GF-D8 (cell line): ENCODE measurements at places on chromosomes 13 and 19.

DNA sequence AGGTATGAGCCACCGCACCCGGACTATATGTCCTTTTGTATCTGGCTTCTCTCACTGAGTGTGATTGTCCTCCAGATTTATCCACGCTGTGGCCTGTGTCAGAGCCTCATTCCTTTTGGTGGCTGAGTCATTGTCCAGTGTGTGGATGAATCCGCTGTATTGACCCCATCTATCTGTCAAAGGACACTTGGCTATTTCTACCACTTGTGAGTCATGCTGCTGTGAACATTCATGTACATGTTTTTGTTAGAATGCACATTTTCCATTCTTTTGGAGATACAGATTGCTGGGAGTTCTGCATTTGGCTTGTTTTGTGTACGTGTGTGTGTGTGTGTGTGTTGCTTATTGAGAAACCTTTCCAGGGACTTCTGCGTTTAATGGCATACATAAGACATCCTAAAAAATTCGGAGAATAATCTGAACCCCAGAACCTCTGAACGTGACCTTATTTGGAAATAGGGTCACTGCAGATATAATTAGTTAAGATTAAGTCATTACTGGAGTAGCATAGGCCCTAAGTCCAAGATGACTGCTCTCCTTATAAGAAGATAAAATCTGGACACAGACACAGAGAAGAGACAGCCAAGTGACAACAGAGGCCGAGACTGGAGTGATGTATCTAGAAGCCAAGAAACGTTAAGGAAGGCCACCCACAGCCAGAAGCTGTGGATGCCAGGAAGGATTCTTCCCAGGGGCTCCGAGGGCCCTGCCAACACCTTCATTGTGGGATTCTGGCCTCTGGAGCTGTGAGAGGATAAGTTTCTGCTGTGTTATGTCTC, 4.9 kb upstream of the GIPC3 start:
- DNase-seq: no peak

DNA sequence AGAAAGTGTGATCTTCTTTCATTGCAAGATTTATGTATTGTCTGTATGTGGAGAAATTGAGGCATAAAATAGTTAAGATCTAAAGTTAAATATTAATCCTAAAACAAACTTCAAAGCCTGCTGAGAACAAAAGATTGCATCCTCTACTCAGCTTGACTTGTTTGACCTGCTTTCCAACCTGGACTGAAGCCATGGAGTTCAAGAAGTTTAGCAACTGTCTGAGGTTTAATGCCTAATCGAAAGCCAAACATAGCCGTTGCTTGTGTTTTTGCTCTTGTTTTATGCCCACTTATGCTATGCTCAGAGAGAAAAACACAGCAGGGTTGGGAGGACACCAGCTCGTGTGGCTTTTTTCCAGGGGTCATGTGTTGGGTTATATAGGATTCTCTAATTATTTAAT, 135.6 kb downstream of the NUFIP1 start:
- DNase-seq: no peak

DNA sequence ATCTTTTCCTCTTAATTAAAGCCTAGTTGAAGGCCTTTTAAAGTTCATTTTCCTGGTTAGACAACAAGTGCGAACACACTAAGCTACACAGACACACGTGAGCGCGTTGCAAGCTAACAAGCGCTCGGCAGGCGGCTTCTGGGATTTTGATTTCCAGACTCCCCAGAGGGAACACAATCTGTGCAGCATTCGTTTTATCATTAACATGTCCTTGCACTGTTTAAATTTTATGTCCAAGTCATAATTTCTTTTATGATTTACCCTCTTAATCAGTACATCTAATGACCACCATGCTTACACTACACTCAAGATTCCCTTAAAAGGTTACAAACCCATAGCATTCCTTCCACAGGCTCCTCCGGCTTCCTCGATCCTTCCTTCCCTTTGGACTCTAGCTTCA, 16.8 kb downstream of the COL4A1 start:
- DNase-seq: no peak

DNA sequence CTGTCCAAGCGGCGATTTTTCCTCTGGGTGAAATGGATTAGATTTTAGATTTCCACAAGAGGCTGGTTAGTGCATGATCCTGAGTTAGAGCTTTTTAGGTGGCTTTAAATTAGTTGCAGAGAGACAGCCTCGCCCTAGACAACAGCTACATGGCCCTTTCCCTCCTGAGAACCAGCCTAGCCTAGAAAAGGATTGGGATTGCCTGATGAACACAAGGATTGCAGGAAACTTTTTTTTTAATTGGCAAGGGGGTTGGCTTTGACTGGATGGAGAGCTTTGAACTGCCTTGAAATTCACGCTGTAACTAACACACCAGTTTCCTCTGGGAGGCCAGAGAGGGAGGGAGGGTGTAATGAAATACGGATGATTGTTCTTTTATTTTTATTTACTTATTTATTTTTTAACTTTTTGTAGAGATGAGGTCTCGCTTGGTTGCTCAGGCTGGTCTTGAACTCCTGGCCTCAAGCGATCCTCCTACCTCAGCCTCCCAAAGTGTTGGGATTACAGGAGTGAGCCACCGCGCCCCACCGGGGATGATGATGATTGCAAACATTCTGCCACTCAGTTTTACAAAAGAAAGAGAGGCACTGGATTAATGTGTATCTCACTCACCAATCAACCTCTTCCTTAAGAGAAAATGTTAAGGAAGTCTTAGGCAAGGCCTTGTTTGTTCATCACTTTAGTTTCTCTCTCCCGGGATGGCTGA, 1.9 kb downstream of the LDLR start:
- DNase-seq: no peak

- DNase-seq: peak; percentile 71
Observed at GRCh38 chr19:33280351-33280921, 21.9 kb downstream of the CEBPA start.

DNA sequence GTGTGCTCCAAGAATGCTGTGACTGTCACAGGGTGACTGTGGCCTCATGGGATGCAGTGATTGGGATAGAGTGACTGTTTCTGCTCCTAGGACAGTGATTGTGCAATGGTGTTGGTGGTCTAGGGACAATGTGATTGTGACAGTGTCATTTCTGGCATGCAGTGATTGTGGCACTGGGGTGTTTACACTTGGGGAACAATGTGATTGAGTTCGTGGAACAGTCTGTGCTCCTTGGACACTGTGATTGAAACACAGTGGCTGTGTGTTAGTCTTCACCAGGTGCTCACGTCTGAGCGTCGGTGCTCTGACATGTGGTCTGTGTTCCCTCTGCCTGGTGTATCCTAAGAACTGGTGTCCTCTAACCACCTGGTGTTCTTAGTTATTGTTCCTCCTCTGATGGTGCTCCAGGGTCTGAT, 1.7 kb downstream of the PDE4A start:
- no peak for DNase-seq

- no peak for DNase-seq
Observed at GRCh38 chr13:75801388-75801945, 165.3 kb downstream of the LMO7 start.

DNA sequence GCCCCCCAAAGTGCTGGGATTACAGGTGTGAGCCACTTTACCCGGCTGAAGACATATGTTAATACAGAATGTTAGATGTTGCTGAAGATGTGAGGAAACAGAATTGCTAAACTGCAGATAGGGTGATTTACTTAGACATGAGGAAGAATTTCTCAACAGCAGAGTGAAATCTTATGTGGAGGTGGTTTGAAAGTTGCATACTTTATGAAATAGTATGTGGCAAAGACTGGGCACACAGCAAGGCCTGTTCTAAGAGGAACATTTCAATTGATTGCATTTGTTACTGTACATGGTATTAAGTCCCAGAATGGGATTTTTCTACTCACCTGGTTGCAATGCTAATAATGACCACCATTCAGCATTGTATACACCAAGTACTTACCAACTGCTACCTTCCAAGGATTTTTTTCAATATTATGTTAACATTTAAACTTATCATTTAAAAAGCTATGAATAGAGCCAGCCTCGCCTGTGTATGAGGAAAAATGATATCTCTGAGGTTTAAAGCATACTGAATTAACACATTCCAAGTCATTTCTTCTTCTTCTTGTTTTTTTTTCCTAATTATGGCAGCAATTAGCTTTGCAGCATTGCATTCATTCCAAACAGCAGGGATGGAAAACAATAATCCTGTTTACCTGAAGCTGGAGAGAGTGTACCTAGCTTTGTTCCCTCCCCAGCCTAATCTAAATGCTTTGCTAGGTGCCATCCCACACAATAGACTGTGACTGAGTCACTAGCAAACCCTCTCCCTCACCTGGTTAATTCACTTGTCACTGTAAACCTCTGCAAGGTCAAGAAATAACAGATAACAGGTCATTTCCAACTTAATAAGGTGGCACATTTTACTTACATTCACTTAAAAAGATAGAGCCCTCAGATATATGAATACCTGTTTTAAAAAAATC, 19.4 kb upstream of the KLF5 start:
- DNase-seq: peak; percentile 95

DNA sequence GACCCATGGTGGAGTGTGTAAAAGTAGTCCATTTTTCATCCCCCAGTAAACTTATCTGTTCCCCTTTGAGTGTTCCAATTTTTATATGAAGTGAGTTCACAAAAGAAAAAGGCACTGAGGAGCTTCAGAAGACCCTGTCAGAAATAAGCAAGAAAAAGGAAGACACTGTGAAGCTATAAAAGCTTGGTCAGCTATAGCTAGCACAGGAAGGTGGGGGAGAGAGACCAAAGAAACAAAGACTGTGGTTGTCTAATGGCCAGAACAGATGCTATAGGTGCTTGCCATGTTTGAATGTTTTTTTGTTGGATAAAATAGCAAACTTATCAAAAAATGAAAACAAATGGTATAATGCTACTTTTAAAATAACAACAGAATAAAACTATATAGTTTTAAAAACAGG, 46.5 kb downstream of the RCBTB2 start:
- no peak for DNase-seq

- no peak for DNase-seq
Observed at GRCh38 chr13:64007339-64007738, 2591.7 kb upstream of the PCDH20 start.

- DNase-seq: no peak
Observed at GRCh38 chr19:11657307-11657706, 60.0 kb downstream of the ZNF627 start.

DNA sequence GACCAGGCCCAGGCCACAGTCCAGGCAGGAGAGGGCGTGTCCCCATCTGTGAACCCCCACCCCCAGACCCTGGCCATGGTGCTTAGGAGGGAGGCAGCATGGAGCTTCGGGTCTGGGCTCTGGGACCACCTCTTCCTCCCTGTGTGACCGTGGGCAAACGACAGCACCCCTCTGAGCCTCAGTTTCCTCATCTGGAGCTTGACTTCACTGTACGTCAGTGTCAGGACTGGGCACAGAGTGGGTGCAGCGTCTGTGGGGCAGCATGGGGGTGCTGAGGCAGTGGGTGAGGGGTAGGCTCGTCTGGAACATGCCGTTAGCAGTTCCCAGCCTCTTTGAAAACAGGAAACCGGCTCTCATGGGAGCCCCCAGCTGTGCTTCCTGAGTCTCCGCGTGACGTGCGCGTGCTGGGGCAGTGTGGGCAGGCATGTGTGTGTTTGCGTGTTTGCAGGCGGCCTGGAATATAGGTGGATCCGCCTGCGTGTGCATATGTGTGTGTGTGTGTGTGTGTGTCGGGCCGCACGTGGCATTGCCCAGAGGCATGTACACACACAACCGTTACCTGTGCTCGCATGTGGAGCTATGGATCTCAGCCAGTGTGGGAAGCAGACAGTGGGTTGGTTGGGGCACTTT, 15.8 kb downstream of the ARRDC2 start:
- peak; percentile 87 for DNase-seq

GRCh38 chr19:42098781-42099180, 22.8 kb downstream of the ZNF574 start:
- no peak for DNase-seq

GRCh38 chr19:37738371-37738770, 18.8 kb upstream of the ZNF607 start:
- DNase-seq: no peak
